Gastrocnemius medialis (tissue), 4 donors: ENCODE measurements at places on chromosomes 3 and 15. TPM values are rescaled to one million over a fixed set of nuclear protein-coding genes. Genes with fewer than 3 reads are reported as not detected.

The KNG1 gene
- total RNA-seq = 1.2 TPM

GRCh38 chr3:69460034-69460433, 74.1 kb upstream of the FRMD4B start:
- no peak for DNase-seq

DNA sequence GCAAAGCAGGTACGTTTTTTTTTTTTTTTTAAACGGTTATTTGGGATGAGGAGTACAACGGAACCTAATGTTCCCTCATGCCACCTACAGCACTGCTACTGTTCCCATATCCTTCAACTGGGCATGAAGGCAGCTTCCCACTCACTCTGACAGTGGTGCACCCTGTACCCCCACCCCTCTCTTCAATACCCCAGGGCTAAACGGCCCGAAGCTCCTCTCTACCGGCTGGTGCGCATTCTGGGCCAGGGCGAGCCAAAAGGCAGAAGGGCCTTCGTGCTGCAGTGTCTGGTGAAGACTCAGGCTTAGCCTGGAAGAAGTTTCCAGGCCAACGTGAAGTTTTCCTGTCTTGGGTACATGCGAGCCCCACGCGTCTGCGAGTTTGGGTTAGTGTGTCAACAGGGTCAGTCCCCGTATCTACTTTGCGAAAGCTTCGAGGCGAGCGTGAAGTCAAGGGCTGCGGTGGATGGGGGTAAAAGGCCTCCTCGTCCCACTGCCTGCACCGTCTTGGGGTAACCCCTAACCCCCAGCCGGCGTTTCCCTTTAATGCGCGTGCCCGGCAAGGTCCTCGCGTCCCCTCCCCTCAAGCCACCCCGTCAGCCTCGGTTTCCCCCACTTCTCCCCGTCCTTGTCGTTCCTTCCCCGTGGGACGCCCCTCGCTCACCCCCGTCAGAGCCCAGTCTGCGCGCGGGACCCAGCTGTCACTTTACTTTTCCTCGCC, 765 bp upstream of the UBE2E2 start:
- DNase-seq = no peak

DNA sequence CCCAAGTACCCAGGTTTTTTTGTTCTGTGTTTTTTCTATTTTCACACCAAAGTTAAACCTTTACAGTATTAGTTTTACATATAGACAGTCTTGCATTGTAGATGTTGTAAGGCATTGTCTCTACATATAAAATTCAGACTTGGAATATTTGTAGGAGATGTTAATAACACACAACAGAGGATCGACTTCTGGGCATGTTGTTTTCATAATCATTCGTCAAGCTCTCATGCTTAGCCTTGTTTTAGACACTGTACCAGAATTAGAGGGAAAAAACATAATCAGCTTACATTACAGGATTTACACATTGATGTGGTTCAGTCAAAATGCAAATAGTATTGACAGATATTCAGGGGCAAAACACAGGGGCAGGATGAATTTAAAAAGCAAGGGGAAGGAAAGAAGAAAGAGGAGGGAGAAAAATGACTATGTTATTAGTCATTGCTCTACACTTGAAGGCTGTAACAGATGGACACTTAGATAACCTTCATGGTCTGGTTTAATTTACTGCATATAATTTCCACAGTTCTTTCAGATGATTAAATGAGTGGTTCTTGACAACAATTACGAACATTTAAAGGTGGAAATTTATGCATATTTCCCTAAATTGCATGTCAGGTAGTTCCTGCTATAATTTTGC, 7.5 kb downstream of the CMSS1 start:
- no peak for DNase-seq

The ISL2 gene
- not detected for total RNA-seq

The EMC7 gene
- 66.8 TPM for total RNA-seq
